Head of caudate nucleus (tissue), 42 donors: ENCODE measurements at places on chromosomes 2 and 18.

DNA sequence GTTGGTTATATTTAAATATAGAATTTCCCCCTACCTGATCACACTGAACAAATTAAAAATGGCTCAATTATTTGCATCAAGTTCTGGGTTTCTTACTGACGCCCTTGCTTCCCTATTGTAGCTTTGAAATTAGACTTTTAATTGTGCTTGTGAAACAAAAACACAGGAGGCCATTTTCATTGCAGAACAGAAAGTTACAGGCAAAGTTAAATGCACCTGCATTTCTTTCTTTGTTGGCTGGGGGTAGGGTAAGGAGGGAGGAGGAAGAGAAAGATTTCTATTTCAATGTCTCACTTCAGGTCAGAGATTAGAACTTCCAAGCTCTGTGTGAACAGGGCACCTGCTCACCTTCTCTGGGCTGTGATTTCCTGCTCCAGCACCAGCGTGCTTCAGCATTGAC lies 199.6 kb downstream of the BCL11A start:
- DNase-seq, result no peak

- DNase-seq, result no peak
These were observed 75.8 kb downstream of the DYNC1I2 start for GRCh38 chr2:171762879-171763573.

DNA sequence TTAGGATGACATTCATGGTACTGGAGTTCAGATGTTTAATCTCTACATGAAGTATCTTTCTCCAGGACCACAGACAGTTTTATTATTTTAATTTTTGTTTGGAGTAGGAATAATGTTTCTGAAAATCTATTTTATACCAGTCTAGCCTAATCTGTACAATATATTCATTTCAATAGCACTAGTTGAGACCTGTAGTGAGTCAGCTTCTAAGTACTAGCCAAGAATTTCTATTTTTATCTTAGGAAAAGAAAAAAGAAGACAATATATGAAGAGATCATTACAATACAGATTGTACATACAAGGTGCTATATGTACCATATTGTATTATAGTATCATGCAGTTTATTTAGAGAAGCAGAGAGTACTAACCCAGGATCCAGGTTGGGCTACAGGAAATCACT lies 826.9 kb upstream of the PIK3C3 start:
- no peak for DNase-seq

- DNase-seq, result no peak
These were observed 39.9 kb downstream of the PRKCE start for GRCh38 chr2:45691171-45691999.

DNA sequence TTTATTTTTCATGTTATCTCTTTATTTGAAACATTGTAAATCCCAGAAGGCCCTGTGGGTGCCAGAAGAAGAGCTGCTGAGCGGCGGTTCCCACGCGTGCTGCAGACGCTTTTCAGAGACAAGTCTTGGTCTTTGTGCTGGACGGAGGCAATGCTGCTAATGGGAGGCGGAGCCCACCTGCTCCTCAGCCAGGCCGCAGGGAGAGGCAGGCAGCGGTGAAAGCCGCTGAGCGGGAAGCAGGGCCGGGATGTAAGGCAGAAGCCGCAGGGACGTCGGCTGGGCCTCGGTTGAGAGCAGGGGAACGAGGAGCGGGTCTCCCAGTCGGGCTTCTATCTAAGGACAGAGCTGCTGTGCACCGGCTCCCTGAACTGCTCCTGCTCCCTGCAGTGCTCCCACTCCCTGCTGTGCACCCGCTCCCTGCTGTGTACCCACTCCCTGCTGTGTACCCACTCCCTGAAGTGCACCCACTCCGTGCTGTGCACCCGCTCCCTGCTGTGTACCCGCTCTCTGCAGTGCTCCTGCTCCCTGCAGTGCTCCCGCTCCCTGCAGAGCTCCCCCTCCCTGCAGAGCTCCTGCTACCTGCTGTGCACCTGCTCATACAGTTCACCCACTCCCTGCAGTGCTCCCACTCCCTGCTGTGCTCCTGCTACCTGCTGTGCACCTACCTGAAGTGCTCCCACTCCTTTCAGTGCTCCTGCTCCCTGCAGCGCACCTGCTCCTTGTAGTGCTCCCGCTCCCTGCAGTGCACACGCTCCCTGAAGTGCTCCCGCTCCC lies 16.4 kb downstream of the TMEM18 start:
- DNase-seq, result no peak

- DNase-seq, result no peak
These were observed 4.0 kb upstream of the DYSF start for GRCh38 chr2:71449343-71449742.

DNA sequence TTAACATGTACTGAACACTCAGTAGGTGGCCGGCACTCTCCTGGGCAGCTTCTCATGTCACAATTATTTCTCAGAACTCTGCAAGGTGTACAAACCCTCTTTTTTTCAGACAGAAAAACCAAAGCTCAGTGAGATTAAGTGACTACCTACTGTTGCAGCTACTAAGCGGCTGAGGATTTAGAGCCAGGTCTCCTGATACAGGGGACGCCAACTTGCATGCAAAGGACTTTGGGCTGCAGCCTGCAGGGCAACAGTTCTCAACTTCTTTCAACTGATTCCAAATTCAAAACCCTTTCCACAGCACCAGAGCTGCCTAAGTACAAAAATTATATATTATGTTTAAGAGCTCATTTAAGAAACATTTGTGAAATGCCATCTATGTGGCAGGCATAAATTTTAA lies 177.6 kb downstream of the SUCLG1 start:
- no peak for DNase-seq

DNA sequence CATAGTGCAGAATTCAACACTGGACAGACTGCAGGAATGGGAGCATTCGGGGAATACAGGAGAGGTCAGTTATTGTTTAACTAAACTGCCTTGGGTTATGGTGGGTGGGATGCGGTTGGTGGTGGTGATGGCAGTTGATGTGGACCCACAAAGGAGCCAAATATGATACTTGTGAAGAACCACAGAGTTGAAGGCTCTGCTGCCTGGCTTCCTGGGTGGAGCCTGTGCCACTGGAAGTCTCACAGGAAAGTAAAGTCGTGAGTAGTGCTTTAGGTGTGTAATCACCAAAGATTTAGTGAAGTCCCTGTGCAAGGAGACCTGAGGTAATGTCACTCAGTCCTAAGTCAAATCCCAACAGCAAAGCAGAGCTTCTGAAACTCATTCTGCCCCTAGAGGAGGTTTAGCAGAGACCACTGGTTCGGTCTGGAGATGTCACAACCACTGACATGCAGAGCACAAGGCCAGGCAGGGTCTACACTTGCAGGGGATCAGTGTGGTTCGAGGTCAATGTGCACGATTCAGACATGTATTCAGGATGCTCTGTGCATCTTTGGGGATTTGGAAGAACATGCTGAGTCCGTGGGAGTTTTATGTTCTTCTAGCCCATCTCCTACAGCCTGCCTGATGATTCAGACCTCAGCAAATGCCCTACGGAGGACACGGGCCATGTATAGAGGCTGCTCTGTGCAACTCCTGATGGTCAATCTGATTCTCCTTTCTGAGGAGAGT lies 1150.9 kb downstream of the RPIA start:
- DNase-seq, result no peak
